ENCODE measurements at places on chromosomes 1 and 21.

DNA sequence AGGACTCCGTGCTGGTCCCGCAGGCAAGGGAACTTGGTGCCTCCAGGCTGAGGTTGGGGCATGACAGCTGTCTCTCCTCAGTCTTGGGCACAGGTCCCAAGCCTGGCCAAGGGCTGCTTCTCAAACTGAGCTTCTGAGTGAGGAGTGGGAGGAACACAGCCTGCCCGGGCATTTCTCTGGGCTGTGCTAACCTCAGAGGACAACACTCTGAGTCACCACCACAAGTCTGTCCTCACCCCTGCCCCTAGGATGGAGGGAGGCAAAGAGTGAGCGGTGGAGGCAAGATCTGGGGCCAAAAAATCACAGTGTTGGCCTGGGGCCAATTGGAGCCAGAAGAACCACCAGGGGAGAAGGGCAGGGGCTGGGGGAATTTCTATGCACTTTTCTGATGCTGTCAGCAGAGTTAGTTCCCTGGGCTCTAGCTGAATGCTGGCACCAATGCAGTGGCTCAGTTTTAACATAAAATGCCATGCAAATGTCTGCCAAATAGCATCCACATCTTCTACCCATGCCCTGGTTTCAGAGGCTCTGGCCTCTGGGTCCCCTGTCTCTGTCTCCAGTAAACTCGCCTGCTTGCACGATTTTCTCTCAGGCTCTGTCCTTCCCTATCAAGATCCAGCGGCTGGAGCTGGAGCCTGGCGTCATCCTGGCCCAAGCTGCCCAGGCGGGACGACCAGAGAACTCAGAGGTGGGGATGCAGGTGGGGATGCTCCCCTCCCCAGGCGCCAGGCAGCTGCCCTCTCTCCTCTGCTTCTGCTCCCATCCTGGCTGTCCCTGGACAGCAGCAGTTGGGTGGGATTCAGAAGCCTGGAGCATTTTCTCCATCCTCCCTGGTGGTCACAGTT is 11.0 kb upstream of the CDK18 start:
- DNase-seq: no peak

GRCh38 chr1:17569200-17570139 is 30.0 kb downstream of the ARHGEF10L start:
- peak; percentile 82 for DNase-seq

DNA sequence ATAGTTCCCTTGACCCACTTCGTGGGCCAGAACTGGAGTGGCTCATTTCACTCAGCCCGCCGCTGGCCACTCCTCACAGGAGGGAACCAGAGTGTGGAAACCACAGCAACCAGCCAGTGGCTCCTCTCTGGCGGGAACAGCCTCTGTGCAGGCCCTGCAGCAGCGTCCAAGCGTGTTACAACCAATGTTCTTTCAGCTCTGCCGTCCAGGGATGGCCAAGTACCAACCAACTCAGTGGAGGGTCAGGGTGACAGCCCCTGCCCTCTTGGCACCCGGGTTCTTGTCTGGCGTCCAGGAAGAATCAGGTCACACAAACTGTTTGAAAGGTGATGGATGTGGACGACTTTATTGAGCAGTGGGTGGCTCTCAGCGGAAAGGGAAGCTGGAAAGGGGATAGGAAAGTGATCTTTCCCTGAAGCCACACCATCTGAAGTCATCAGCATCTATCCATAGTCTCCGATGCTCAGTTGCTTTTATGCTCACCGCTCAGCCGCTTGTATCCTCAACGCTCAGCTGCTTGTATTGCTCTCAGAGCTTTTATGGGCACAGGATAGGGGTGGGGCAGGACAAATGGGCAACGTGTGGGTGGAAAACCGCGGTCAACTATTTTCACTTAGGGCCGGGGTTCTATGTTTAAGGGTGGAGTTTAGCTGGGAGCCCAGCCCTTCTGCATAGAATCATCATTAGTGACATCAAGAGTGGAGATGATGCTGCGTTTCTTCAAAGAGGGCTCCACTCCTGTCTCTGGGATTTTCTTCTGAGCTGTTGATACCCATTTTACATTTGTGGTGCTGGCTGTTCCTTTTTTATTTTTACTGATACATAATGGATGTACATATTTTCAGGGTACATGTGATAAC is 250.2 kb downstream of the RRAGC start:
- DNase-seq: no peak

DNA sequence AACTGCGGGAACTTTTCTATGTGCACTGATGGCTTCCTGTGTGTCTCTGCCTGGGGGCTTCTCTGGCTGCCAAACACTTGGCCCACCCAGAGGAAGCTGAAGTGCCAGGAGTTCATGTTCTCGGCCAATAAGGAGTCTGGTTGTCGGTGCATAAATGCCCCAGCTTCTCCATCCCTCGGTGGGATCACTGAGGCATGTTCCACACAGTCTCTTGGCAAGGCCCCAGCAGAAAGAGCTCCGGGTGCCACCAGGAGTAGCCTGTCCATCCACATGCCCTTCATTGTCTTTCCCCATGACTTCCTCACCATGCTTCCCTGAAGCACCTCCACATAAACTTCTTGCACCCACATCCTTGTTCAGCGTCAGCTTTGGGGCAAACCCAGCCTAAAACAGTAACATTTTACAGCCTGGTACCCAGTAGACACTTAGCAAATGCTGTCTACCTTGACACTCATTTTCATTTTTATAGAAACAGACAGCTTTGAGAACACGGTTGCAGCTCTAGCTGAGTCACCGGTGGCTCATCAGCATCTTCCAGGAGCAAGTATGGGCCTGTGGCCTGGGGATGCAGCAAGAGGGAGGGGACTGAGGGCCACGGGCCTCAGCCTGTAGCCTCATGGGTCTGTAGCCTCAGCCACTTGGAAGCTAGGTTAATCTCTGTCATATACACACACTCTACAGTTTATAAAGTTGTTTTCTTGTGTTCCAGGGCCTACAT is 14.8 kb upstream of the CDCP2 start:
- no peak for DNase-seq

DNA sequence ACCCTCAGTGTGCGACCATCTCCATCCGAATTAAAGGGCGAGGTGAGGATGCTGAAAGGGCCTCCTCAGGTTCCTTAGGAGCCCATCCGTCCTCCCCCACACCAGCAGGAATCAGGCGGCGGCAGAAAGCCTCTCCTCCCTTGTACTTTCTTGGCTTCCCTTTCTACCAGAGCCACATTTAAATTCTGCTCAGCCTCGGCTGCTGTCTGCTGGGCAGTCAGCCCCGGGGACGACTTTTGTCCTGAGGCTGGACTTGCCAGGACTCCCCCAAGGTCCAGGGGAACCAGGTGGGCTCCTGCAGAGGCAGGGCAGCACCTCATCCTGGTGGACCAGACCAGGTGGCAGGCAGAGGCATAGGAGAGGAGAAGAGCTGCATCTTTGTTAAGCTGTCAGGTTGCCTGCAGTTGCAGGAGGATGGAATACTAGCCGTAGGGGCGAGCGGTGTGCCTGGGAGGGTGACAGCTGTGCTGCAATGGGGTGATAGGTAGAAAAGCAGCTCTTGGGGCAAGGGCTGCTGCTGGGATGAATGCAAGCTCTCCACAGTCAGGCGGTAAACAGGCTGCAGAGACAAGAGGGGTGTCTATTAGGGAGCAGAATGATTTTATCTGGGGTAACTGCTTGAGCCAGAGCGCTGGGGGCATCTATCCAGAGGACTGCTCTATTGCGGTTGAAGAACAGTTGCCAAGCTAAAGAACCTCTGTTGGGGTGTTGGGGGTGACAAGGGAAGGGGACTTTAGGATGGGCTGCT is 46.2 kb upstream of the WASF2 start:
- DNase-seq: no peak

DNA sequence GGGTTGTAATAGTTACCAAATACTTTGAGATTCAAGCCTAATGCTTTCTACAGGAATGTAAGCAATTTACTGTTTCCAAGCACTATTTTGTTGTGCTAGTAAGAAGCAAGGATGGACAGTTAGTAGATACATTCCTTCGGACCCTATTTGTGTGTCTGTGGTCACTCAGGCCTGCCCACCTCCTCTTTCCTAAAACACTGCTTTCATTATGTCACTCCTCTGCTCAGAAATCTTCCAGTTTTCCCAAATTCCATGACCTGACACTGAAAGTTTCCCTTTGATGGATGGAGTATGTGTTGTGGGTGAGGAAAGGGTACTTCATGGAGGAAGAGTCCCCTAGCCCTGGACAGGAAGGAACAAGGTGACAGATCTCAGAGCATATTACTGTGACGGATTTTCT is 141.1 kb downstream of the DISP1 start:
- no peak for DNase-seq

DNA sequence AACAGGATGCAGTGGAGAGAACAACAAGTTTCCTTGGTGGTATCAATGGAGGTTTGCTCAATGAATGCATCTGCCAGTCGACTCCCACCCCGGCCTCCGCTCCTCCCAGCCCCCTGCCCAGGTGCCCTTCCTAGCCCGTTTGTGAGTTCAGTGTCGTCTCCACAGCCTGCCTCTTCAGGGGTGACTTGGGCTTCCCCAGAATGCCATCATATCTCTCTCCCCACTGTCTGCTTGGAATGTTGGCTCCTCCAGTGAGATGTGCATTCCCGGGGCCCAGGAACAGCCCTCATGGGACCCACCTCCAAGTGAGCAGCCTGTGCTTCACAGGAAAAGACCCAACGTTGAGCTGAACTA is 30.5 kb downstream of the MATN1 start:
- DNase-seq: no peak

GRCh38 chr21:42991992-42992740 is 17.8 kb downstream of the PKNOX1 start:
- DNase-seq: peak; percentile 69

DNA sequence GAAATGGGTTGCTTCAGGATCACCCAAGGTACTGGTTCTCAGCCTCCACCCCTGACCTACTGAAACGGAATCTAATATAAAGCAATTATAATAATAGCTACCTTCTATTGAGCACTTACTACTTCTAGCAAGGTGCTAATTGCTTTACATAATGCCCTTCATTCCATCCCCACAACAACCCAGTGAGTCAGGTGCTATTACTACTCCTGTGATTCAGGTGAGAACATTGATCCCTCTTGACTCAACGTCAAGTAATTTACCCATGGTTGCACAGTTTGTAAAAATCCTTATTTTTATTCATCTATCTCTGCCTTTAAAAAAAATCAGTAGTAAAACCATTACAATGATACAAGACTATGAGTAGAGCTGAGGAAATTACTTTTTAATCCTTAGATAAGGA is 85.2 kb downstream of the UCHL5 start:
- DNase-seq: no peak

- no peak for DNase-seq
Measured at GRCh38 chr1:9905010-9905409, 5.1 kb downstream of the CTNNBIP1 start.

- no peak for DNase-seq
Measured at GRCh38 chr1:96233422-96233821, 488.2 kb upstream of the PTBP2 start.

DNA sequence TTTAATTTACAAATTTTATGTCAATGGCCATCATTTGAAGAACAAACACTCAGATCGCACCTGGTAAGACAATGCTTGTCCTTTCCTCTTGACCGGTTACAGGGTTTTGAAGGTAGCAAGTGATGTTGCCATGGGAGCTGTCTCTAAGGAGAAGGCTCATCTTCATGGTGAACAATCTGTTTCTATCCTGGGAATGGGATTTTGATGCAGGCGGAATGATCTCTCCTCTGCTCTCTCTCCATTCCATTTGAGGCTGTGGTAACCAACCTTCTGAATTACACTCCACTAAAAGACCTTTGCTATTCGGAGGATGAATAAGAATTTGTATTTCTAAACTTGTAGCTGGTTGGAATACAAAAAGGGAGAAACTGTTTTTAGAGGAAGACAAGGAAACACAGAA is 57.9 kb upstream of the SLC5A9 start:
- DNase-seq: no peak

GRCh38 chr21:33021667-33022066 is 4.1 kb upstream of the OLIG2 start:
- DNase-seq: no peak

DNA sequence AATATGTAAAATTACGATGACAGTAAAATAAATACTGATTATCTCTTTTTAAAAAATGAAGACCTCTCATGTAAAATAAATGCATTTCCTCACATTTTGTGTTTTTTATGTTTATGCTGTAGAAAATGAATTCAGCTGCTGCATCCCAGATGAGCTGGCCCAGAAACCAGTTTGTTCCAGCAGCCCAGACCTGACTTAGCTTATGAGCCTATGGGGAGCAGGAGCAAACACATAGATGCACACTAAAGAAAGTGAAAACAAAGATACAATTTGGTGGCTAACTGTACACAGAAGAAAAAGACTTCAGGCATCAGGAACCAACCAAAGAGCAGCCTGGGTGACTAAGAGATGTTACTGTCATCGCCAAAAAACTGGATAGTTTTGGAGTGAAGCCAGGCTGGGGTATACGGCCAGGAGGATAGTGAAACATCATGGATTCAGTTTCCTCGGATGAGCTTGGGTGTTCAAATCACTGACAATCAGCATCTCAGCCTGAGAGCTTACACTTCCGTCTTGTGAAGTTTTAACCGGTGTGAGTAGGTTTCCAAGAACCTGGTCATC is 113.9 kb upstream of the BACE2 start:
- DNase-seq: peak; percentile 74
